ENCODE measurements at places on chromosomes 1 and 21.

DNA sequence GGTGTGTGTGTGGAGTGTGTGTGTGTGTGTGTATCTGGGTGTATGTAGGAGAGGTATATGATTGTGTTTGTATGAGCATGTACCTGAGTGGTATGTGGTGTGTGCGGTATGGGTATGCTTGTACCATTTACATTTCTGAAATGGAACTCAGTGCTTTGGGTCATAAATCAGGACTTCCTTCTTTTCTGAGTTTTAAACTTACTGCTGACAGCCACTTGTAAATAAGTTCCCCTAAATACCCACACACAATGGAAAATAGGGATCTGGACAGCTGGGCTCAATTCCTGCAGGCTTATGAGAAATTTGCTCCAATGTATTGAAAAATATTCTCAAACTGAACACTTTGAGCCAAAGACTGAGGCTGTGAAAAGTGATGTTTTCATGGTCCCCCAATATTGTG lies 293.6 kb downstream of the HLX start:
- DNase-seq: no peak

- DNase-seq: no peak
Measured at GRCh38 chr1:231091831-231092301, 51.8 kb upstream of the FAM89A start.

DNA sequence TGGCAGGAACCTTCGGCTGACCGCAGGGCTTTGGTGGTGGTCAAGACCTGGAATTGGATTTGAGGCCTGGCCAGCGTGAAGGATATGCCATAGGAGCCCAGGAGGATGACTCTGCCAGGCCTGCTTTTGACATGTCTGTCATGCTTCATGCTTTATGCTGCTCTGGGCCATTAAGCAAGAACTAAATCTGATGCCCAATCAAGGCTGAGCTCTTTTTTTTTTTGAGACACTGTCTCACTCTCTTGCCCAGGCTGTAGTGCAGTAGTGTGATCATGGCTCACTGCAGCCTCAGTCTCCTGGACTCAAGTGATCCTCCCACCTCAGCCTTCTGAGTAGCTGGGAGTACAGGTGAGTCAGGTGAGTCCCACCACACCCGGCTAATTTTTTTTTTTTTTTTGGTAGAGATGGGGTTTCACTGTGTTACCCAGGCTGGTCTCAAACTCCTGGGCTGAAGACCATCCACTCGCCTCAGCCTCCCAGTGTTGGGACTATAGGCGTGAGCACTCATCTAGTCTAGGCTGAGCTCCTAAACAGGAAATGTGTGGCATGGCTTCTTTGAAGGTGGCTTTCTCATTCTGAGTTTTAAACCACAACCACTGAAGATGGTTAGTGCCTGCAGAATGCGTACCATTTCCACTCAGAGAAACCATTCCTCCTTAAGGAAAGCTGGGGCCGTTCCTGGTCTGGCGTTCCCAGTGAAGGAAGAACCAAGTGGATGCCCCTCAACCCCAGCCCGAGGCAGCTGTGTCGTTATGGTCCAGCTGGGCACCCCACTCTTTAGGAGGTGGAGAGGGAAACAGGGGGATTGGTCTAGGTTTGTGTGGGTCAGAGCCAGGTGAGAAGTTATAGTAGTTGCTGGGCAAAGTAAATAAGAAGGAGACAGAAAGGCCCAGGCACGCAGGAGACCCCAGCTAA lies 34.2 kb upstream of the ATP5PO start:
- no peak for DNase-seq

GRCh38 chr1:35223084-35223630 lies 30.2 kb upstream of the SFPQ start:
- DNase-seq: no peak

DNA sequence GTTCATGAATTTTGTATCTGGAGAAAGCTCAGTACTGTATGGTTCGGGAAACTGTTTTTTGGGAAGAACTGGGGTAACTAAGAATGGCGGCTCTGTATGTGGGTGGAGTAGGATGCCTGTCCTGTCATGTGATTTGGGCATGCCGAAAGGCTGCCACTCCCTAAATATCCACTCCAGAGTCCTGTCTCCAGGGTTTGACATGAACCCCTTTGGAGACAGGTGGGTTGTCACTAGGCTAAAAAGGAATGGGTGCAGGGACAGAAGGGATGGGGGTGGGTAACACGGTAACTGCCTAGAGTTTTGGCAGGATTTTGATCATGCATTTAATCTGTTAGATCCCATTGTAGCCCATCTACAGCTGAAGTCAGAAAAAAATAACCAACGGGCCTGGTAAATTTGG lies 150.1 kb downstream of the KCNJ6 start:
- DNase-seq: no peak

- DNase-seq: no peak
Measured at GRCh38 chr21:42280356-42281180, 34.6 kb downstream of the TFF3 start.

DNA sequence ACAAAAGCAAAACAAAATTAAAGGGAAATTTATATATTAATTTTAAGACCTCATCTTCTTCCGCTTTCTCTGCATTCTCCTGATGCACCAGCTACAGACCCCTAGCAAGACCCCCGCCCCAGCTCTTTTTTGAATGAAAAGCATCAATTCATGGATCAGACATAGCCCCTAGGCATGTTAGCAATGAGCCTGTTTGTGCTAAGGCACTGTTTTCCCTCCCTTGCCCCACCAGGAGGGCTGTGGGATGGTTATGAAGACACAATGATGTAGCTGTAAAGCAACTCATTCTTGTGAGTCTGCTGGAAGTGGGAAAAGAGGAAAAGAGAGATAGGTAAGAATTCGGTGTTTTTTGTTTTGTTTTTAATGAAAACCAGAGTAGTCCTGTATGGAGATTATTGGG lies 88.5 kb upstream of the ZBTB18 start:
- no peak for DNase-seq

DNA sequence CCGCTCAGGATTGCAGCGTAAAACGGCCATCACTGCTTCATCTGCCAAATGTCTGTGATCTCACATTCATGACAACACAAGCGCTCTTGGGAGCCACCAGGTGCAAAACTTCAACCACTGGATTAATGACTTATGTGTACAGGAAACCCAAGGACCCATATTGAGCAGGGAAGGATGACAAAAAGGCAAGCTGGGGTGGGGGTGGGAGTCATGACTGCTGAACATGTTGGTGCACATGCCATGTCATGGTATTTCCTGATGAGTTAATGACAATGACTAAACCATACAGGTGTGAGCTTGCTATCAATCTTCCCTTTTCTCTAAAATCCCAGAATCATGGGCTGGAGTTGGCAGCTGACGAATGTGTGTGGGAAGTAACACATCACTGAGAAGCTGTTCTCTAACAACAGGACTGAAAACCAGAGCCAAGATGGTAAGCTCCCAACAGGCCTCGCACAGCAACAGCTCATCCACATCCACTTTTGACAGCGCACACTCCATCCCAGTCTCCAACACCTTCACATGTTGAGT lies 3.1 kb upstream of the SH2D5 start:
- no peak for DNase-seq

DNA sequence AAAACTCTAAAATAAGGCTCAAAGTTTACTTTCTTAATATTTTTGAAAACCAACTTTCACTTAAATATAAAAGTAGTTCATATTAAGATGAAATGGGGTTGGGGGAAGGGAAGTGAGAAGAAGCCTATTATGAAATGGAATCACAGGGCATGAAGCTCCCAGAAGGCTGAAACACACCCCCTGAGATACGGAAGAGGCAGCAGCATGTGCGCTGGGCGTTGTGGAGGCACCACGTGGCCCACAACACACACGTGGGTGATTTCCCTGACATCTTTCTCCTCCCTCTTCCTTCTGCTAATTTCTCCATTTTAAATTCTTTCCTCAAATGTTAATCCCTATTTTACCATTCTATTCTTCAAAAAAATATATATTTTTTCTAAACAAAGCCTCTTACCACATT lies 35.6 kb upstream of the SEC16B start:
- DNase-seq: no peak

DNA sequence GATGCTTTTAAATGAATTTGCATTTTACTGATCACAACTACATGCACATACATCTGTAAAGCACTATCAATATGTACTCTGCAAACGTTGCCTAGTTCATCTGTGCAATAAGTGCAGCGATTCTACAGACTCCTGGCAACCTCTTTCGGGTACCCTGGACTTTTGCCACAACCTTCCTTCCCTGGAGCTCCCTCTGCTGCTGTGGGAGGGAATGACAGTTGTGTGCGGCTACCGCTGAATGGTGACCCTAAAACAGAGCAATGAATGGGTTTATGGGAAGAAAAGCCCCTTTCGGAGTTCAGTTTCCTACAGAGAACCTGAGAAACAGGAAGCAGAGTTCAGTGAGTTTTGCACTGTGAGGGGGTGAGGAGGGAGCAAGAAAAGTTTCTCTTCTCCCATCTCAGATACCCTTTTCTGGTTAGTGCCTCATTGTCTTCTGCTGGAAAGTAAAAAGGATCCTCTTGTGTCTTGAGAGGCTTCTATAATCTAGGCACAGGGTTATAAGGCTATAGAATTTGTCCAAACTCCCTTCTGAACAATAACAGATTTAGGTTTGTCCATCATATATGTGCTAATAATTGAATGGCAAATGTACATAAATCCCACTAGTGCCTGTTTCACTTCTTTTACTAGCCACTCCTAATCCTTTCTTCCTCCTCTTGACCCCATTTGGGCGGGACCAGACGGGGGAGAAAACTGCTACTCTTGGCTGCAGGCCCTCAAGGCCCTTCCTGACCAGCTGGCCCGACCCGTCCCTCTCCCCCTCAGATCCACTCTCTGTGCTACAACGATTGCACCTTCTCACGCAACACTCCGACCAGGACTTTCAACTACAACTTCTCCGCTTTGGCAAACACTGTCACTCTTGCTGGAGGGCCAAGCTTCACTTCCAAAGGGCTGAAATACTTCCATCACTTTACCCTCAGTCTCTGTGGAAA lies 19.8 kb upstream of the SARS1 start:
- DNase-seq: no peak

- DNase-seq: no peak
Measured at GRCh38 chr21:44700101-44701022, 3.4 kb downstream of the KRTAP10-12 start.

GRCh38 chr1:186976700-186977099 lies 148.0 kb downstream of the PLA2G4A start:
- DNase-seq: no peak

GRCh38 chr1:233570216-233570615 lies 43.7 kb upstream of the KCNK1 start:
- DNase-seq: no peak

- no peak for DNase-seq
Measured at GRCh38 chr1:152190589-152190988, 31.6 kb upstream of the RPTN start.

- no peak for DNase-seq
Measured at GRCh38 chr1:64948216-64948615, 18.1 kb downstream of the JAK1 start.

- no peak for DNase-seq
Measured at GRCh38 chr1:64901663-64902062, 64.7 kb downstream of the JAK1 start.

- DNase-seq: no peak
Measured at GRCh38 chr1:22613951-22614350, 22.5 kb upstream of the C1QA start.

DNA sequence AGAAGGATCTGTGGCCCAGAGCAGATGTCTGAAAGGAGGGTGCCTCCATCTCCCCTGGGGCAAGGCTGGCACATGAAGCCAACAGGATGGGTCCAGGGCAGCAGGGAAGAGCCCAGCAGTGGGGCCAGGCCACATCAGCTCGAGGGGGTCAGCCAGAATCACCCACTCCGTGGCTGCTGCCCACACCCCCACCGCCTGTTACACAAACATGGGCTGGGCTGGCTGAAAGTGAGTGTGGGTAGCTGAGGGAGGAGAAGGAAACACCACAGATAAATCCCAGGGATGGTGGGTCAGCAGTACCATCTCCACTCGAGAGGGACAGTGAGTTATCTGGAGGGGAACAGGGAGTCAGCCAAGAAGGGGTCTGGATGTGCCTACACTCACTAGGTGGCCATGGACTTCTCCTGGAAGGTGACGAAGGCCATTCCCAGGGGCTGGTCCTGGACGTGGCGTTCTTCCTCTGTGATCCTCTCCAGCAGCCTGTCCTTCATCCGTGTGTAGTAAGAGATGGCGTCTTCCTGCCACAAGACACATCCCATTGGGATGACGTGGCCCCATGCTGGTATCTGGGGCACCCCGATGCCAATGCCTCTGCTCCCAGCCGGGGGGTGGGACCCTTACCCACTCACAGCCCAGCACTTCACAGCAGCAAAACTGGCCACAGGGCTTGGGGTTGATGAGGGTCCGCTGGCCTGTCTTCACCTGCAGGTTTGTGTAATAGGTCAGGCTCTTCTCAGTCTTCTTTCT lies 20.2 kb downstream of the TMEM63A start:
- DNase-seq: no peak

DNA sequence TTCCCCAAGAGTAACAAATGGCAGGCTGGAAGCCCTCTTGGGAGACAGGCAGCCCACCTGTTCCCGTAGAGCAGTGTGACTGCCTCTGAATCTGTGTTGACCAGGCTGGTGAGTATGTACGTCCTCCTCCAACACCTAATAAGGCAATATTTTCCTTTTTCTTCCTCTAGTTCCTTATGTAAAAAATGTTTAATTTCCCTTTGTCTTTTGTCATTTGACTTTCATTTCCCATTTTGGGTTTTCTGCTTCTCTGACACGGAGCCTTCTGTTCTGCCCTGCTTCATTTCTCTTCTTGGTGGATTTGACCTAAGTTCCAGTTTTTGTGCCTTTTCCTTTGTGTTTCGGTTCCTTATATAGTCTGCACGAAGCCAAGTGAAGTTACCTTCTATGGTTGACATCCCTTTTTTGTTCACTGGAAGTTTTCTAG lies 65.8 kb upstream of the ATF3 start:
- DNase-seq: no peak

- no peak for DNase-seq
Measured at GRCh38 chr1:202105571-202106339, 17.0 kb upstream of the GPR37L1 start.

DNA sequence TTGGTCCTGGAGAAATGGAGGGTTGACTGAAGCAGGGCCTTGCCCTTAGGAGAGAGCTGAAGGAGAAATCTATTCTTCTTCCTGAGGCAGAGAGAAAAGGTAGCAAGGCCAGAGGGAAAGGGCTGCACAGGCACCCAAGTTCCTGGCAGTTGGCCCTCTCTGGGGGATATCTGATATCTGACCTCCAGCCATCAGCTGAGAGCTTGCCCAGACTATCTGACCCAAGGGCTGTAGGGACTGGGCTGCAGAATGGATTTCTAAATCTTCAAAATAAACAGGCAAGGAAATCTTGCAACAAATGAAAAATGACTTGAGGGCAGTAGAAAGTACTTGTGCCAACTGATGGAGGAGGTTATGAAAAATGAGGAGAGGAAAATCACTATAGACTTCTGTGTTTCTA lies 498 bp upstream of the CLCA2 start:
- no peak for DNase-seq

- DNase-seq: no peak
Measured at GRCh38 chr1:44032170-44032790, 1.0 kb upstream of the SLC6A9 start.

DNA sequence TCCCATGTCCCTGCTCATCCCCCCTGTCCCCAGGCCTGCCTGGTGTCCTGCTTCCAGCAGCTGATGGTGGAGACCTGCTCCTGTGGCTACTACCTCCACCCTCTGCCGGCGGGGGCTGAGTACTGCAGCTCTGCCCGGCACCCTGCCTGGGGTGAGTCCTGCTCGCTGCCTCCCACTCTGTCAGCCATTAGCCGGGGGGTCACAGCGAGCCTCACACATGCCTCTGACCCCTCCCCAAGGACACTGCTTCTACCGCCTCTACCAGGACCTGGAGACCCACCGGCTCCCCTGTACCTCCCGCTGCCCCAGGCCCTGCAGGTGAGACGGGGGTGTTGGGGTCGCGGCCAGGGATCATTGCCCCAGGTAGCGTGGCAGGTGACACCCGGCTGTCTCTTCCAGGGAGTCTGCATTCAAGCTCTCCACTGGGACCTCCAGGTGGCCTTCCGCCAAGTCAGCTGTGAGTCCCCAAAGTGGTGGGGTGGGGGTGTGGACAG lies 10.0 kb downstream of the SCNN1D start:
- no peak for DNase-seq

Data from stimulated activated CD8-positive, alpha-beta memory T cell treated with anti-CD3 and anti-CD28 coated beads, Interleukin-4, amount 100 ng/mL, for 1 hour (primary cell).